ENCODE measurements at places on chromosomes 12 and 14.

GRCh38 chr12:75121036-75121705 is 88.5 kb downstream of the KCNC2 start:
- no peak for DNase-seq

- peak; percentile 11 for DNase-seq
Observed at GRCh38 chr12:1054117-1054870, 63.3 kb downstream of the ERC1 start.

DNA sequence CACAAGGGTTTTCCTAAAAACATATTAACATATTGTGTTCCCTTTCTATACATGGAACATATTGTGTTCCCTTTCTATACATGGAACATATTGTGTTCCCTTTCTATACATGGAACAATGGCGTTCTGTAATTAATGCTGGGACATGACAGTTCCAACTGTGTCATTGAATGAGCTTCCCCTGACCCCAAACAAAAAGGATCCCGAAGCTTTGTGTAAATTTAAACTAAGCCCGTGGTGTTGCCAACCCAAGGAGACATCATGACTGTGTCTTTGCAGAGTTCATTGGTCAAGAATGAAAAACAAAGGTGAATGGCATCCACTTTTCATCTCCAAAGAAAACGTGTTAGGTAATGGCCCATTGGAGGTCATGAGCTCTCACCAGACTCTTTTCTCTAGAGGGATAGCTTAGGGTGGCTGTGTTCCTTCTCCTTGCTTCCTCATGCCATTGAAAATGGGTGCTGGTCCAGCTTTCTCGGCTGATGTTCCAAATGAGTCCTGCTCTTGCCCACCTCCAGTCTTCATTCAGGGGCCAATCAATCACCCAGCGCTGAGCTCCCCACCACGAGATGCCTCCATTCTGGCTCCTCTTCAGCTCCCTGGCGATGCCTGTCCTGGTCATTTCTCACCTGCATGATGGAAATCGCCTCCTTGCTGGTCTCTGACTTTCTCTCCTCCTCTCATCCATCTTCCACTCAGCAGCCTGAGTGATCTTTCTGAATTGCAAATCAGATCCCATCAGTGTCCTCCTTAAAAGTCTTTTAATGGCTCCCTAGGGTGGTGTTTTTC is 156.1 kb downstream of the VRK1 start:
- DNase-seq: no peak

- DNase-seq: no peak
Observed at GRCh38 chr12:58069268-58069963, 128.0 kb downstream of the ATP23 start.

GRCh38 chr14:98174041-98174440 is 1098.0 kb downstream of the BCL11B start:
- no peak for DNase-seq

- no peak for DNase-seq
Observed at GRCh38 chr12:27394676-27395075, 51.9 kb upstream of the SMCO2 start.

- DNase-seq: no peak
Observed at GRCh38 chr14:93970965-93971634, 5.3 kb downstream of the ASB2 start.

- DNase-seq: peak; percentile 50
Observed at GRCh38 chr14:67425608-67426007, 13.6 kb upstream of the PLEK2 start.

- DNase-seq: no peak
Observed at GRCh38 chr12:56599041-56599440, 31.1 kb downstream of the BAZ2A start.

GRCh38 chr12:121176826-121177529 is 33.0 kb upstream of the P2RX4 start:
- no peak for DNase-seq

DNA sequence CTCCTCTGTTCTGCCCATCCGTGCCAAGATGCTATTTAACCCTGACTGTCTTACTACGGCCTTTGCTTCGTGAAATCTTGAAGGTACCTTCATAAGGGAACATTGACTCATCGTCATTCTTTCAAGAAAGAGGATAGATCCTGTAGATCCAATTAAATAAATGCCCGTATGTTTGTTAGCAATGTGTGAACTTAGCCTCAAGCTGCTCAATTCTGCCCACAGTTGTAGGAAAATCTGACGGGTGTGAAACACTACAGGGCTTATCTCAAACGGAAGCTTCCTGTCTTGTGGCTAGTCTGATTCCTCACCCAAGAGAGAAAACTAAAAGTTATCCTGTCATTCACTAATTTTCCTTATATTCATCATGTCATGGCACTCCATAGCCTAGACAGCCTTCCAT is 168.0 kb upstream of the TBX3 start:
- no peak for DNase-seq

- no peak for DNase-seq
Observed at GRCh38 chr12:114746297-114747011, 62.5 kb upstream of the TBX3 start.

GRCh38 chr12:41605545-41606305 is 417.6 kb downstream of the PDZRN4 start:
- no peak for DNase-seq

Measured in hematopoietic multipotent progenitor cell treated with erythropoietin and hydrocortisone succinate and interleukin-3 and kit ligand, for 8 days (in vitro differentiated cells).